Stimulated activated CD4-positive, alpha-beta T cell treated with anti-CD3 and anti-CD28 coated beads, TNF-alpha, amount 100 ng/mL, for 1 hour (primary cell): ENCODE measurements at places on chromosomes 16 and 17.

DNA sequence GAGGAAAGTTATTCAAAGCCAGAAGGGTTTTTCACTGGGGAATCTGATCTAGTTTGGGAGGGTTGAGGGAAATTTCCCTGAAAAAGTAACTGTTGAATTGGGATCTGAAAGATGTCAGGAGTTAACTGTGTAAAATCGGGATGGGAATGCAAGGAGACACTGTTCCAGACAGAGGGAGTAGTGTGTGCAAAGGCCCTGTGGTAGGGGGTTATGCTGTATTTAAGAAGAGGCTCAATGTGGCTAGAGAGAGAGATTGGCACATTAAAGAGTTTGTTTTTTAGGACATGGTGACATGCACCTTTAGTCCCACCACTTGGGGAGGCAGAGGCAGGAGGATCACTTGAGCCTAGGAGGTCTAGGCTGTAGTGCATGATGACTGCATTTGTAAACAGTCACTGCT, 16.9 kb downstream of the CDH3 start:
- no peak for DNase-seq

- no peak for DNase-seq
These were observed 45.0 kb downstream of the SRCIN1 start for GRCh38 chr17:38560503-38561318.

DNA sequence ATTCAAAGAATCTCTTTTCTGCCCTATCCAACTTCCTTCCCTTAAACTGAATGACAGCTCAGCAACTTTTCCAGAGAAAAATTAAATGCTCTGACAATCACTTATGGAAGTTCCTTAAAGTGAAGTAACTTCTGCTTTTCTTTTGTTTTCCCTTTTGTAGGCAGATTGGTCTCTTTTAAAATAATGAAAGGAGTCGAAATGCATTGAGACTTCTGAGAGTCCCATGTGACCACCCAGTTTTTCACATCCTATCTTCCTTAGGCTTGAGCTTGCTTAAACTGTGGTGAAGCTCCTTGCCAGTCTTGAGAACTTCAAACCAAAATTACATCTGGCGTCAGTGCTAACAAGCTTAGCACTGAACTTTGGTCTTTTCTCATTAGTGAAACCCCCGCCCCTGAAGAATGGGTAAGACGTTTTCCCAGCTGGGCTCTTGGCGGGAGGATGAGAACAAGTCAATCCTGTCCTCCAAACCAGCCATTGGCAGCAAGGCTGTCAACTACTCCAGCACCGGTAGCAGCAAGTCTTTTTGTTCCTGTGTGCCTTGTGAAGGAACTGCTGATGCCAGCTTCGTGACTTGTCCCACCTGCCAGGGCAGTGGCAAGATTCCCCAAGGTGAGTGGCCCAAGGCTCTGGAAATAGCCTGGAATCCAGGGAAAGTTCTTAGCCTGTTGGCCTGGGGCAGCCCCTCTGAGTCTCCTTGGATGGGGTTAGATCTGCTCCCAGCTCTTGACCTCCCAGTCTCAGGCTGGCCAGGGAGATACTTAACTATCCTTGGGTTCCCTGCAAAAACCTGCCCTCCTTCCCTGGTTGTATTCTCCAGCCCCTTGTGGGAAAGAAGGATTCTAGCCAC, 1.2 kb downstream of the TMEM106A start:
- no peak for DNase-seq

DNA sequence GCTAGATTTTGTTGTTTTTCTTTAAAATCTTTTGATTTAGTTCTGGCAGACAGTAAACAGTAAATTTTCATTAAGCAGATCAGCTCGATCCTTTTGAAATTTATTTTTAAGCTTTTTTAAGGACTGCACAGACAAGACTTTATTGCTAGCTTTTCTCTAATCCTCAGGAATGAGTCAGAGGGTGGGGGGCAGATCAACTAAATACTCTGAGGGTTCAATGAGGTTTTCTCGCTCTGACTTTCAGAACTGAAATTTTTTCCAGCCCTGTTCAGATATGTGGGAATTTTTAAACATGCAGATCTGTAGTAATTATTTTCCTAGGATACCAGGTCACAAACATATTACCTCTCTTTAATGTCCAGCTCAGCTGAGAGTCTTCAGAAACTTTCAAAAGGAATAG, 977.2 kb downstream of the CDH11 start:
- no peak for DNase-seq

DNA sequence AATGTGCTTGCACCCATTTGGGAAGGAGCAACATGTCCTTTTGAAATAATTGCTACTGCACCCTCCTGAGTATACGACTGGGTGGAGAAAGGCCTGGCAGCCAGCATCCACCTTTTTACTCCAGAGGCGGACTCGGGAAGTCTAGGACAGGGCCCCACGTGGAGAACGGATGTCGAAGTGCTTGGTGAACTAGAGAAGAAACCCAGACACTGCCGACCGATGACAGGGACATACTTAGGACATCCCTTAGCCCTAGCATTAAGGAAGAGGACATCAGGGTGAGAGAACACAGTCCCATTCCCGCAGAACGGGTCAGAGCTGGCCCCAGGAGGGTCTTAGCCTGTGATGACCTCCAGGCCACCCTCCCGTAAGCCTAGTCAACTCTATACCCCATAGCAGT, 3.8 kb downstream of the YBX2 start:
- no peak for DNase-seq

GRCh38 chr16:23692190-23692837, 13.6 kb downstream of the PLK1 start:
- DNase-seq: no peak

DNA sequence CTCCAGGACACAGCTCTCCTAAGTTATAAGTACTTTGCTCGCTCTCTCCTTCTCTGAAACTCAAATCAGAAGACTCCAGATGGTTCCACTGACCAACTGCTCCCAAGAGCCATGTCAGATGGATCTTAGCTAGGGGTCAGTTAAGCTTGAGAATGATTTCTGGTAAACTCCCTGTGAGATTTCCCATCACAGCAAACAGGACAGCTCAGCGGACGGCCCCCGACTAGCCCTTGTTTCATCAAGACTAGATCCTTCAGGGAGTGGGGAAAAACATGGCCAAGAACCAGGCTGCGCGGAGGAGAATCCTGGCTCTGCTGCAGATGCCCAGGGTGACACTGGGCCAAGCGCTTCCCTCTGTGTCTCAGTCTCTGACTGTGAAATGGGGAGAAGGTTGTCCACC, 159.8 kb downstream of the C16orf78 start:
- no peak for DNase-seq

- no peak for DNase-seq
These were observed 58.4 kb upstream of the MTMR4 start for GRCh38 chr17:58572846-58573245.

GRCh38 chr17:72387487-72387886, 266.7 kb downstream of the SOX9 start:
- no peak for DNase-seq

GRCh38 chr16:47895146-47895545, 260.6 kb downstream of the ABCC12 start:
- no peak for DNase-seq

GRCh38 chr17:32992321-32993033, 830 bp downstream of the SPACA3 start:
- DNase-seq: no peak

DNA sequence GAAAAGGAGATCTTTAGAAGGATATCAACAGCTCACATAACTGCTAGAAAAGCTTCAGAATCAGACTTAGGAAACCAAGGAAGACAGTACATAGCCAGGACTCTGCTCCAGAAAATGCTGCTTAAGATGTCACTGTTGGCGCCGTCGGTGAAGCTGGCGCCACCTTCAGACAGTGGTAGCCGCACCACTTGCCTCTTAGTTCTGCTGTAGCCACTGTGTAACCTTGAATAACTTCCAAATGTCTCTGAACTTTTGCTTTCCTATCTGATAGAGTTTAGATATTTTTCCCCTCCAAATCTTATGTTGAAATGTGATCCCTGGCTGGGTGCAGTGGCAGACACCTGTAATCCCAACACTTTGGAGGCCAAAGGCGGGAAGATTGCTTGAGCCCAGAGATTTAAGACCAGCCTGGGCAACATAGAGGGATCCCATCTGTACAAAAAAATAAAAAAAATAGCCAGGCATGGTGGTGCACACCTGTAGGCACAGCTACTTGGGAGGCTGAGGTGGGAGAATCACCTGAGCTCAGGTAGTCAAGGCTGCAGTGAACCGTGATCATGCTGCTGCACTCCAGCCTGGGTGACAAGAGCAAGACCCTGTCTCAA, 6.3 kb upstream of the USP31 start:
- DNase-seq: no peak

DNA sequence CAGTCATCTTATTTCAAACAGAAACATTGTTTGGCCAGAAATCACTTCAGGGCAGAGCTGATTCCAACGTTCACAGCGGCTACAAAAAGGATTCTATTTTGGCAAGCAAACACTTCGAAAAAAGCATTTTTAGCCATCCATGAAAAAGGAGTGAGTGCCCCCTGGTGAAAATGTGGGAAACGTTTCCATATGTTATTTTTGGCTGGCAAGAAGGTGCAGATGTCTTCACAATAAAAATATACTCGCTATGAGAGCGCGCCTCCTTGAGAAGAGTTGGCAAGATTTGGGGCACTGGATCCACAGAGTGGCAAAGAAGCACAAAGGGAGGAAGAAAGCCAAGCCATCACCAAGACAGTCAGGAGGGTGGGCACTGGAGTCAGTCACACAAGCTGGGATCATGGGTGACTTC, 191.1 kb downstream of the CHD9NB start:
- DNase-seq: no peak

DNA sequence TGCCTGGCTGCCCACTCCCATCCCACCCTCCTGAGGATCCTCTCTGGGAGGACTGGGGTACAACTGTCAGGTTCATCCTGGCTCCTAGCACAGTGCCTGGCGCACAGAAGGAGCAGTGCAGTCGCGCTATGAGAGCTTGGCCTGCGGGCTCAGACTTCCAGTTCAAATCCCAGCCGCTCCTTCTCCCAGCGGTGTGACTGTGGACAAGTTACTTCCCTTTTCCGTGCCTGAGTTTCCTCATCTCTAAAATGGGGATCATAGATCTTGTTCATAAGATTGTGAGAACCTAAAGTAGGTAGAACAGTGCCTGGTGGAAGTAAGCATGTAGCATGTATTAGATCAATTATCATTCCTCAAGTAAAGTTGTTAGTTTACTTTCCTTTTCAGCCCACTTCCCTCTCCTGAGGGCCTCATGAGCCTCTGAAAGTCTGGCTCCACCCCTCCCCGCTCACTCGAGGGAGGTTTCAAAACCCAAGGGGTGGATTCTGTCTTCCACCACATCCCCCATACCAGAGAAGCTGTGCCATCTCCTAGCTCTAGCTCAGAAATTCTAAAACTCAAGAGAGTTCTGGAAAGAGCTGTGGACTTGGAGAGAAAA, 19.9 kb upstream of the COL1A1 start:
- no peak for DNase-seq

GRCh38 chr16:82960918-82961317, 334.1 kb downstream of the CDH13 start:
- DNase-seq: no peak

DNA sequence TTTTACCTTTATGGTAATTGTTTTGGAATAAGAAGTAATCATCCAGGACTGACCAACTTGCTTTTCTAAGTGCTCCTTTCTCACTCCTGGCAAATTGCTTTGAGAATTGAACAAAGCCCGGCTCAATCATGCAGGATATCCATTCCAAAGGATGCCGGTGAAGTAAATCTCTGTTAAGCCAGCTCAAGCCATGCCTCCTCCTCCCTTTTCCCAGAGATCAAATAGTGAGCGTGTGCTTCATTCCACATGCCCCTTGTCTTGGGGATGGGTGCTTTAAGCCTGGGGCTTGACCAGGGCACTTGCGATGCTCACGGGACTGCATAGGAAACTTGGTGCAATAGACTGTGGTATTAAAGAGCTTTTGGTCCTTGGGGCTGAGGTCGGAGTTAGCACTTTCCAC, 90.7 kb downstream of the UTP18 start:
- no peak for DNase-seq
